ENCODE measurements at places on chromosomes 6 and 20.

DNA sequence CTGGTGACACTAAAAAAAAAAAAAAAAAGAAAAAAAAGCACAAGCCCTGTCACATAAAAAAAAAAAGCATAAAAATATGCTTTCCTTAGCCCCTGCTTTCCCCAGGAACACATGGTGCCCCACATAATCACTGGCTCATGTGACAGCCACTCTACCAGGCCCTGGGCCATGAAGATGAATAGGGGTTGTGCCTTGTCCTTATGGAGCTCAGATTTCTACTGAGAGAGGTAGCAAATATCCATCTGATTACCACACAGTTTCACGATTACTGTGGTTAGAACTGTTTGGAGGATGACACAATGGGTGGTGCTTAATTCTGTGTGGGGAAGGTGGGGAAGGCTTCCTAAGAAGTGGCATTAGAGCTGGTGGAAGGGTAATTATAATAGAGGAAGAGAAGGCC is 9.3 kb downstream of the RAET1E start:
- DNase-seq = no peak

DNA sequence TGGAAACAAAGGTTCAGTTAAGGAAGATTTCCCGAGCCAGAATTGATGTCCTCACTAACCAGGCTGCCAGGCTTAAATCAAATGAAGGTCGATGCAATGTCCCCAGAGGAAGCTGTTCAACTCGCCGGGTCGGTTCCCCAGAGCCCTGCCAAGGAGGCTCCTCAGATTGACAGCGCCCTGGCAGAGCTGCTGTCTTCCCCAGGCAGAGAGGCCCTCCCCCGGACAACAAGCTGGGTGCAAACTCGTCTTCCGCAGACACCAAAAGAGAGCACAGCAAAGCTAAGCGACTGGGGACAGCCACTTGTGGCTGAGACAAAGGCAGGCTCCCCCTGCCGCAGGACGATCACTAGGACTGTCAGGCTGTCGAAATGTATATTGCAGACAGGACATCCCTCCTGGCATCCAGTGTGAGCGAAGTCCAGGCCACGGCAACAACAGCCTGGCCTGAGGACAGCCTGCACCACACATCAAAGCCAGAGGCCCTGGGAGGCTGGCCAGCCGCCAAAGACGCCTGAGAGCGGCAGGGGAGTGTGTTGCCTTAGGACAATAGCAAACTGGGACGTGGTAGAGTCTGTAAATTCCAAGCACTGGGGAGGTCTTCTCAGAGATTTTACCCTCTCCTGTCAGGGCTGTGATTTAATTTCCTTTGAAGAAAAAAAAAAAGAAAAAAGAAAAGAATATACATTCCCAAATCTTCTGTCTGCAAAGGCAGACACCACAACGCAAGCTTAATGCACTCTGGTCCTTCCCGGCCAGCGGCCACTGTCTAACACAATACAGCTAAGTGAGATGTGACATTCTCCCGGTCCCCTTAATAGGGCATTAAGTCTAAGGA is 99.1 kb downstream of the HIVEP2 start:
- peak; percentile 49 for DNase-seq

- no peak for DNase-seq
Measured at GRCh38 chr6:145275787-145276186, 459.5 kb downstream of the EPM2A start.

GRCh38 chr6:42564506-42564825 is 637 bp downstream of the UBR2 start:
- peak; percentile 31 for DNase-seq

GRCh38 chr6:166318649-166319600 is 10.7 kb upstream of the PRR18 start:
- no peak for DNase-seq

DNA sequence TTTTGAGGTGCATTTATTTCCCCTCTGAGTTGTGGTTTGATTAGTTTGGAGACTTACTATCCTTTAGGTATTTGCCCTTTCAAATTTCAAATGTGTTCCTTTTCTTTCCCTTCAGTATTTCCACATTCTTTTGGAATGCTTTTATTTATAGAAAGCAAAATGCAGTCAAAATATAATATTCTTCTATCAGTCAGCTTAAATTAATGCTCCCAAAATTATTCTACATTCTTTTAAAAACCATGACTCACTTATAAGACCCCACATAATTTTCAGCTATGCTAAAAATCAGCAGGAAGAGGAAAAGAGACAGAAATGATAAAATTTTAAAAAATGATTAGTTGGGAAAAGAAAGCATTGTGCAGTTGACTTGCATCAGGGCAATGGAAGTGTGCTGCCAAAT is 180.0 kb upstream of the SMLR1 start:
- no peak for DNase-seq

DNA sequence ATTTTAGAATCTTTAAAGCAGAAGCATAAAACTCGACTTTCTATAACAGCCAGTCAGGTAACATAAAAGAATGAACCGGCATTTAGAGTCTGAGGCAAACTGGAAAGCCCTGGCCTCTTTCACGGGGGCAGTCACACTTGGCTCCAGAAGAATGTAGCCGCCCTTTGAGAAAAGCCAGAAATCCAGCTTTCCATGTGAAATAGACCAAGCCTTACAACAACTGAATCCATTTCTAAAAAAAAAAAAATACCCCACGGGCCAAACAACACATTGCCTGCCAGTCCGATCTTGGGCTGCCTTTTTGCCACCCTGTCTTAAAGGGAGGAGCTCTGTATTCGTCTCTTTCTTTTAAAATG is 252.9 kb upstream of the TAB2 start:
- DNase-seq = no peak

DNA sequence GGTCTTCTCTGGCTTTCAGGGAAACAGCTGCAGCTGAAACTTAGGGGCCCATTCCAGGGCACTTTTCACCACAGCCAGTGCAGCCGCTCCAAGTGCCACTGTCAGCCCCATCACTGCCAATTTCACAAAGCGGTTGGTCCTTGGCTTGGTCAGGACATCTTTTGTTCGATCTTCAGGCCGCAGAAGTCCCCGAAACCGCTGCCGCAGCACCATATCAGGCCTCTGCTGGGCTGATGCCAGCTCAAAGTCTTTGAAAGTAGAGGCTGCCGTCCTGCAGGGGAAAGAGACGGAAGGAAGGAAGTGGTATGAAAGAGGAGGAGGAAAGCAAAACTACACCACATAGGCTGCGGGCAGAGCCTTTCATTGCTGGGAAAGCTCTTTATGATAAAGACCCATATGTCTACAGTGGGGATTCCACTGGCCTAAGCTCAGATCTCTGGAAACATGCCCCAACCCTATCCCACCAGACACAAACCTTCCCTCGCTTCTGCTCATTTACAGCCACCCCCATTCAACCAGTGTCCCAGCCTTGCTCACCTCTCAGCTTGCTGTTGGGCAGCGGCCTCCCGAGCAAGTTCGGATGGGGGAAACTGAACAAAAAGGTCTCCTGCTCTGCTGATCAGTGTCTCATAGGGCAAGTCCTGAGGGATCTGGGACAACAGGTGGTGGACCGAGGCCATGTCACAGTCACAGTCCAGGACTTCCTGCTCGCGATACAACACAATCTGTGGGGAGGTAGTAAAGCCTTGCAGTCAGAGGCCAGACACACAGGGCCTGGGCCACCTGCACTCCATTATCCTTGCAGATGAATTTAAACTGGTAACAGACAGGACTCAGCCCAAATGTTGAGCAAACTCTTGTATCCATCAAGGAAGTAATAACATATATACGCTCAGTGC is 23.5 kb downstream of the TBC1D20 start:
- DNase-seq = no peak

DNA sequence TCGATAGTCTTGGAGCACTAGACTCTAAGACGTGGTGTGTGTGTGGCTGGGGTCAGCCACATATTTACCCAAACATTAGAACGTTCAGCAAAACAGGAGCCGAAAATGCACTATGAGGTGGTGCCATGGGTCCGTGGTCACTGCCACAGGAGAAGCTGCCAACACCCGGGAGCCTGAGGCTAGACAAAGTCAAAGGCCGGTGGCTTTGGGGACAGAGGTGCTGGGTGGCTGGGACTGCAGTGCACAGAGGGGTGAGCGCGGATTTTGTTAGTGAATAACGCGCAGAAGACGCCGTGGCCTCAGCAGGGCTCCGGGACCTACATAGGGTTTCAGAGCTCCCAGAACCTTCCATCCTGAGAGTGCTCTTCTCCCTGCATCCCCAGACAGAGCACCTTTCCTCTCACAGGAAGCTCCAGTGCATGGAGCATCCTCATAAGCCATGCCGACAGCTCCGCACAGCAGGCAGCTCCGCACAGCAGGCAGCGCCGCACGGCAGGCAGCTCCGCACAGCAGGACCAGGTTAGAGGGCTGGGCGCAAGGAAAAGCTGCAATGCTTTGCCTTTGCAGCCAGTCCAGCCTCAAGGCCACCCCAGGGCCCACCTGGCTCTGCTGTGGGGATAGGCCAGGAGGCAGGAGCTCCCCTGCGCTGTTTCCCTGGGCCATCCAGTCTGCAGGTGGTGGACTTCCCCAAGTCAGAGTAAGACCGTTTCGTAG is 304.1 kb downstream of the TAF4 start:
- no peak for DNase-seq

DNA sequence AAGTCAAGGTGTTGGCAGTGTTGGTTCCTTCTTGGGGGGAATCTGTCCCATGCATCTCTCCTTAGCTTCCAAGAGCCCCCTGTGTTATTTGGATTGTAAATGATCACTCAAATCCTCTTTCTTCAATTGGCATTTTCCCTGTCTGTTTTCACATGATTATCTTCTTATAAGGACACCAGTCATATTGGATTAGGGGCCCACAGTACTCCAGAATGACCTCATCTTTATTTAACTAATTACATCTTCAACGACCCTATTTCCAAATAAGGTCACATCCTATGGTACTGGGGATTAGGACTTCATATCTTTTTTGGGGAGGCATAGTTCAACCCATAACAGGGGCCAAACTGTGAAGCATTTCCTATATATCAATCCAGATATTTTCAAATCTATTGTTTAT is 57.3 kb downstream of the PTPRA start:
- no peak for DNase-seq

- peak; percentile 21 for DNase-seq
Measured at GRCh38 chr20:8389381-8390036, 257.4 kb downstream of the PLCB1 start.

DNA sequence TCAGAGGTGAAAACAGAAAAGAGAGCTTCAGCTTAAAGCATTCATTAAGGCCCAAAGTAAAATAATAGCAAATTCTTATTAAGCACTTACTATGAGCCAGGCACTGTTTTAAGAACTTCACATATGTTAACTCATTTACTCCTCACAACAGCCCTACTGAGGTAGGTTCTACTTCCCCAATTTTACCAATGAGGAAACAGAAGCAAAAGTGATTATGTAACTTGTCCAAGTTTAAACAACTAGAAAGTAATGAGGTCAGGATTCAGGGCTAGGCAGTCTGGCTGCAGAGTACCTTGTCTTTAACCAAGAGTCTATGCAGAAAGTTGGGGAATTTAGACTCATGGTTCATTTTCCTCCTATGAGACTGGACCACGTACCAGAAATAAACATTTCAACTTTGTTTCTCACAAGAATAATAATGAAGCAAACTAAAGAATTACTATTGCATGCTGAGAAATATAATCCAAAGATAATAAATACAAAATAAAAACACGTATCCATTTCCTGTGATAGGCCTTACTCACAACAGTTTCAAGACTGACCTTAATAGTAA is 3.8 kb downstream of the COL21A1 start:
- no peak for DNase-seq

DNA sequence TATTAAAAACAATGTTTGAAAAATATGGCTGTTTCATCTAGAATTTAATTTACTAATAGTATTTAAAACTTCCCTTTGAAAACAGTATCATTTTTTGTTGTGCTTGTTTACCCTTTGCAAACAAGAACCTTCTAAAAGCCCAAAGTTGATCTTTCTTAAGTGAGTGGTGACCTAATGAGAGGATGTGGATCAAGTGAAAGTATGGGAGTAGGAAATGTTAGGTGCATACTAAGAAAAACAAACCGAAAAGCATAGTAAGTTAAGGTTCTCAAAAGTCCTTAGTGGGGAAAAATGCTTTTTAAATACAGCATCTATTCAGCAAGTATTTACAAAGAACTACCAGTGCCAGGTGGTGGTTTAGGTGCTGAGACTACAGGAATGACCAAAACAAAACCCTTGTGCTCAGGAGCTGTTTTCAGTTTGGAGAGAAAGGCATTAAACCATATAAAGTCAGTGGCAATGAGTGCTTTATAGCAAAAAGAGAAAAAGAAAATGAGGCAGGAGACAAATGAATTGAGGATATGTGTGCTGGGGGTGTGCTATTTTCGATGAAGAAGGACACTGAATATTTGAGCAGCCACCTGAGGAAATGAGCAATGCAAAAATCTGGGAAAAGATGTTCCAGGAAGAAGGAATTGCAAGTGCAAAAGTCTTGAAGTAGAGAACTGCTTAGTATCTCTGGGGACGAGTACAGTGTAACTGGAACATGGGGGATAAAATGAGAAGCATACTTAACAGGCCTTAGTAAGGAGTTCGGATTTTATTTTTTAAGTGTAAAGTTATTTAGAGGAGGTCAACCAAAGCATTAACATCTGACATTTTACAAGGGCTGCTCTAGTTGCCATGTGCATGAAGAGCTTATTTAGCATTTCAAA is 24.0 kb downstream of the RNF146 start:
- DNase-seq = no peak

DNA sequence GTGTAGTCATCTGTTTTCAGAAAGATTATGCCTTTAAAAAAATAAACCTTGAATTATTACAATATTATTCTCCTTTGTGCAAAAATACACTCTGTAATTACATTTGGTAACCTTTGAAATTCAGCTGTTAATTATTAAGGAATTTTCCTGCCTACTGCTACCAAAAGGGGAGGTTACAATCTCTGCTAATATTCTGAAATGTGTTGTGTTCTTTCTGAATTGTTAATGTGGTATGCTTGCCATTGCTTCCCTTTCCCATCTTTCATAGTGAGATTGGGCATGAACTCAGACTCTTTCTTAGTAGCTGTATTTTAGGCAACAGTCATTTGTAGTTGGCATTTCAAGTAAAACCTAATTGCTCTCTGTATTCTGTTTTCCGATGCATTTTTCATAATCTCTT is 73.0 kb downstream of the PHF3 start:
- DNase-seq = no peak

- DNase-seq = no peak
Measured at GRCh38 chr6:154745243-154745642, 12.0 kb downstream of the SCAF8 start.

- no peak for DNase-seq
Measured at GRCh38 chr6:100184473-100184872, 190.4 kb upstream of the MCHR2 start.

DNA sequence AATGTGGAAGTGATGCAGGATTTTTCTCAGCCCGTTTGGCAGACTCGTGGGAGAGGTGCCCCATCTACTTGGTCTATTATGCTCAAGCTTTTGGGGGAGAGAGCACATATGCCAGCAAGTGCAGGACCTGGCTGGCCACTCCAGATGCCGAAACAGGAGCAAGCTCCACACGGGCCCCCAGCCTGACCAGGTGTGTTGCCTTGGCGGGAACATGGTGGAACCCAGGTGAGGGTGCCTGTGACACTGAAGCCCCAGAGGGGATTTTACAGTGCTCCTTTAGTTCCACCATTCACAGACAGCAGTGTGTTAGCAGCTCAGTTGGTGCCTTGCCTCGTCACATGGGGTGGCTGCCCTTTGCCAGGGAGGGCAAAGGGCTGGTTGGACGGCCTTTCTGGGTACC is 798.9 kb downstream of the EYS start:
- no peak for DNase-seq

GRCh38 chr6:100479179-100480035 is 14.7 kb upstream of the SIM1 start:
- peak; percentile 46 for DNase-seq
